Fibroblast of lung (primary cell): ENCODE measurements at places on chromosomes 3 and 15.

GRCh38 chr3:157182879-157183278 is 22.9 kb upstream of the CCNL1 start:
- DNase-seq = no peak

DNA sequence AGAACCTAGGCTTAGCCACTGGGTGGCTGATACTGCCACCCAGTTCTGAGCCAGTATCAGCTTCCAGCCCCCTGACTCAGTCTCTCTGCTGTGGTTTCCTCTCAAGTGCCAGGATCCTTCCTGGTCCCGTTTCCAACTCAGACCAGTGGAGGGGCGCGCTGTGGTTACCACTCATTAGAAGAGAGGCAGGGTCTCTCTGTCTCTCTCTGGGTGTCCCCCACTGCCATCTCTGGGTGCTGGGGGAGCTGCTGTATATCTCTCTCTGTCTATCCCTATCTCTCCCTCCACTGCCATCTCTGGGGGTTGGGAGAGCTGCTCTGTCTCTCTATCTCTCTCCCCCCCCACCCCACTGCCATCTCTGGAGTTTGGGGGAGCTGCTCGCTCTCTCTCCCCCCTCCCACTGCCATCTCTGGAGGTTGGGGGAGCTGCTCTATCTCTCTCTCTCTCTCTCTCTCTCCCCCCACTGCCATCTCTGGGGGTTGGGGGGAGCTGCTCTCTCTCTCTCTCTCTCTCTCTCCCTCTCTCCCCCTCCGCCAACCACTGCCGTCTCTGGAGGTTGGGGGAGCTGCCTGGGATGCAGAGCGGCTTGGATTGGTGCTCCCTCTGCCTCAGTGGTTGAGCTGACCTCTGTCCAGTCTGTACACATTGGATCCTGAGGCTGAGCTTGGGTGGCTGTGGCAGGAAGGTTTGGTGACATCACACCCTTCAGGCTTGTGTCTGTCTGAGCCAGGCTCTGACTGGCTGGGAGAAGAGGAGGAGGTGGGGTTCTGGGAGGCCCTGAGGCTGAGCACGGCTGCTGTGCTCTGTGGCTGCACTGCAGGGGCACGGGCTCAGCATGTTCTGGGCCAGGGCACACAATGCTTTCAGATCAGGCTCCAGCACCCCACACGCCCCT is 98.9 kb downstream of the APBA2 start:
- DNase-seq = peak; percentile 71

DNA sequence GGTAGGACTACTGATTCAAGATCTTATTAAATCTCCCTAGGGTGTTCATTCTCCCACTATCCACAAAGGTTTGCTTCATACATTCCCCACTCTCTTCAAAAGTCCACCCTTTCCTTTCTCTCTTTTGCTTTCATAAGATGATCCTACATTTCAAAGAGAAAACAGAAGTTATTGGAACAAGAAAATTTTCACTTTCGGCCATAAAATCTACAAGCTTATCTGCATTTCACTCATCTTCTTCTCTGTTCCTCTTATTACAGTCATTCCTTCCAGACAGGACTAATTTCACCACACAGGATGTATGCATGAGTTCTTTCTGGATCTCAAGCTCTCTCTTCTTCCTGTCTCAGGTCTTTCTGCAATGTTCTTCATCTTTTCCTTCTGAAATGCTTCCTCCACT is 238.7 kb downstream of the ISL2 start:
- peak; percentile 45 for DNase-seq

DNA sequence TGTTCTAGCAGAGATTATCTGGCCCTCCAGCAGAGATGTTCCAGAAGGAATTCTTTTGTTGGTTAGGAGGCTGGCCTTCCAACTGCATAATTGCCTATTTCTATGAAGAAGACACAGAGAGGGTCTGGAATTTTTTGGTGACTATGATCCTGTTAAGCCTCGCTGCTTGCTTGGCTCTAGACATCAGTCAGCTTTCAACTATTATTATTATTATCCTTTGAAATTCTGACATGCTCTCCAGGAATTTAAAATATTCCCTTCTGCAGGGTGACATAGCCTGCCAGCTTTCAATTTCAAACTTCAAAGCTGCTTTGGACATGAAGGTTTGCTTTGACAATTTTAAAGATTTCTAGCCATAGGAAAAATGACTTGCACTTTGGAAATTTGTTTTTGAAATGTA is 26.3 kb upstream of the ZNF148 start:
- DNase-seq = peak; percentile 69

- DNase-seq = peak; percentile 25
Measured at GRCh38 chr3:138348754-138349739, 668 bp downstream of the MRAS start.

- no peak for DNase-seq
Measured at GRCh38 chr3:6781092-6781491, 79.8 kb upstream of the GRM7 start.

GRCh38 chr15:46961795-46962194 is 755.5 kb upstream of the SEMA6D start:
- DNase-seq = no peak

DNA sequence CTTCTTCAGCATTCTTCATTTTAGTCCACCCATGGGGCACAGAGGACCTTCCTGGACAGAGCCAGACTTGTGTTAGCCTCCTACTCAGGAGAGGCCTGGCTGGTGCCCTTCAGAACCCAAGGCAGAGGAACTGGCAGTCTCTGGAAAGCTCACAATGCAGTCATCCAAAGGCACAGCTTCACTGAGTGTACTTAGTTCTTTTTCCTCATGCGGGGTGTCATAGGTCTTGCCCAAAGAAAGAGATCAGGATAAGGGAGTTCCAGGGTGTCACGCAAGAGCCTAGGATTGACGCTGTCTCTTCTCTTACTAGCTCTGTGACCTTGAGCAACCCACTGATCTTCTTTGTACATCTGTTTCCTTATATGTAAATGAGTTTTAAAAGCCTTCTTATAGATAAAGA is 58.7 kb downstream of the CD200 start:
- no peak for DNase-seq

GRCh38 chr15:64045774-64046420 is 388 bp downstream of the DAPK2 start:
- DNase-seq = peak; percentile 11
